ENCODE measurements at places on chromosomes 7 and 10.

DNA sequence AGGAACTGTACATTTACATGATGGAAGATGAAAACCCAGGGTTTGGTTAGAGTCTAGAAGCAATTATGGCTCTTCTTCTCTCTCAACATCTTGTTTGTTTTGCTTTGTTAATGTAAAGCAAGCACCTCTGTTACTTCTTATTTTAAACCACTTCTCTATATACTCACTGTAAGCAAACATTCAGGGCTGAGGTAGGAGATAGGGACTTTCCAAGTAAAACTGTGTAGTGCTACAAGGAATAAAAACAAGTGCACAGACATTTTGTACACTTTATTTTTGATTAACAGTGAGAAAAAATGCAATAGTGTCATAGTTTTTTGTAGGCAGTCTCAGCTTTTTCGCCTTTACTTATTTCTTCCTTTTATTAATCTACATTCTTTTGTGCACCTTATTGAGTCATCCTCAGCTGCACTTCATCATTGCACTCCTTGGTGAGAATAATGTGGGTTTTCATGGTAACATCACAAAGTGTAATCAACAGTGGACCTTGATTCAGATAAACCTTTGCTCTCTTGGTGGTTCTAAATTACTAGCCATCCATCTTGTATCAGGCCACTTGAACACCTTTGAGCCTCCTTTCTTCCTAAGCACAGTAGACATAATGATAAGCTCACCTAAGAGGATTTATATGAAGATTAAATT lies 52.9 kb downstream of the ELMO1 start:
- no peak for DNase-seq

GRCh38 chr10:31644931-31645633 lies 283.5 kb downstream of the ARHGAP12 start:
- no peak for DNase-seq

DNA sequence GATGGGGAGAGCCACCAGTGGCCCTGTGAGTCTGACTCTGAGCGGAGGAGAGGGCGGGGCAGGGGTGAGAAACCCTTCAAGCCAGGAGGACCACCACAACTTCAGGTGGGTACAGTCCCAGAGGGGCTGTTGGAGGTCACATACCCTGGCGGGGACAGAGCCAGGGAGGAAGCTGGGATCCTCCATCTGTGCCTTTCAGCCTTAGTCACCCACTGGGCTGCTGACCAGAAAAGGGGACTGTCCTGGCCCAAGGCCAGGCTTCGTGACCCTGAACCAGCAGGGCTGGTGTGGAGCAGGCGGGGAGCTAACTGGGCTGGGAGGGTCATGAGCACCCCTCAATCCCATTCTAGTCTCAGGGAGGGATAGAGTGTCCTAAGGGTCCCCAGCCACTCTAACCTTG lies 1.5 kb upstream of the CALHM3 start:
- DNase-seq = no peak

GRCh38 chr10:73517166-73517888 lies 21.5 kb upstream of the PPP3CB start:
- no peak for DNase-seq

DNA sequence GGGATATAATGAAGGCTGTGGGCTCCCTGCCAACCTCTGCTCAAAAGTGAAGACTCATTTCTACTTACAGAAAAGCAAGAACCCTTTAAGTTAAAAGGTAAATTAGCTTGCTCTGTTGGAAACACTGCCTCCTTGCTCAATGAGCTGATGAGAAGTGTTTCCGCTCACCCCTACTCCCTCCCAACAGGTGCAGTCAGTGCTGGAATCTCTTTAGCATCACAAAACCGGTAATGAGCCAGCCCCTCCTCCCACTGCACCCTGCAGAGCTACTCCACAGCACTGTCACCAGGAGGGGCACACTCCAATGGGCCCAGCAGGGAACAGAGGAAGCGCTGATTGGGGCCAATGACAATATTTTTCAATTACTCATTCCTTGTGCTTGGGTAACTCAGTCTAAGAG lies 262.5 kb downstream of the TCERG1L start:
- no peak for DNase-seq

GRCh38 chr7:124459101-124460055 lies 306.2 kb downstream of the GPR37 start:
- DNase-seq = no peak

DNA sequence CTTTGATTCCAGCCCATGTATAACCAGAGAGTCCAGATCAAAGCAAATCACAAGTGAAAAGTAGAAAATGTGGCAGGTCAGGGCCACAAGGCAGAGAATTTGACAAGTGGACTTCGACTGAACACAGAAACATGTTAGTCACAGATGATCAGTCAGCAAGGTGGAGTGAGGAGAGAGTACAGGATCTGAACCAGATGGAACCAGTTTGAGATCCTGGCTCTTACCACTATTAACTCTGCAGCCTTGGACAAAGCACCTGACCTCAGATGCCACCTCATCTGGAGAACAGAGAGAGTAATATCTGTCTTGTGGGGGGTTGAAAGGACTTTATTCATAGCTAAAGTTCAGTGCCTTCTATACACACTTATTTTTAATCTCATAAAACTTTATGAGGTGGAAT lies 4.4 kb downstream of the MRLN start:
- DNase-seq = no peak

DNA sequence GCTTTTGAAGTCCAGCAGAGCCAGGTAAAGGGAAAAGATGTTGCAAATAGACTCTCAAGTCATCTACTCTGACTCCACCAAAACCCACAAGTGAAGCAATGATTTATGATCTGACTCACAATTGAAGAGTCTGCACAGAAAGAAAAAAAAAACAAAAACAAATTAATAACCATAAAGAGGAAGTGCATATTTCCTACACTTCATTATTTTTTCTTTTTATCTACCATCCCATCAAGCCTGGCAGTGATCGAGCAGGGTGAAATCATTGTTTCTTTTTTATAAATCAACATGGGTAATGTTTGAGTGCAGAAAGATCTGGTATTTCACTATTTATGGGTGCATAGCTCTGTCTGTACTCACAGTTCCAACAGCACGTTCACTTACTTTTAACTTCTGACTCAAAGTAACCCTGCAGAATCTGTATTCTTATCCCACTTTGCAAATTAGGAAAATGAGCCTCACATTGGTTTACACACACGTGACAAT lies 829.0 kb downstream of the TNS3 start:
- DNase-seq = no peak

DNA sequence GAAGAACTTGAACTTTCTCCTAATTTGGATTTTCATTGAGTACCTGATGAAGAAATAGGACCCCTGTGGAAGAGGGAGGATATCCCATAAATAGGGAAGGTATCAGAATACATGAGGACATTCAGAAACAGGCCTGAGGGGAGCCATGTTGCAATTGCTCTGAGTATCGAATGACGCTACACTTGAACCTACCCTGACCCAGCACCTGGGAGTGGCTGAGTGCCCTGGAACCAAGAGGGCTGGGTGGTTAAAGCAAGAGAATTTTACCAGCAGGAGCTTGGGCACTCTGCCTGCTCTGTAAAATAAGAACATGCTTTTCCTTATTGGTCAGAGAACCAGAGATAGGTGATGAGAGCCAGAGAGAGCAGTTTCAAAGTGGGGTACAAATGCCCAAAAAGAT lies 7.2 kb downstream of the NEUROD6 start:
- DNase-seq = no peak

GRCh38 chr10:3757250-3757637 lies 27.8 kb downstream of the KLF6 start:
- DNase-seq = no peak

GRCh38 chr7:117124591-117125220 lies 171.4 kb downstream of the ST7 start:
- DNase-seq = no peak

- DNase-seq = no peak
Observed at GRCh38 chr10:108757946-108758345, 1165.4 kb downstream of the XPNPEP1 start.
